ENCODE measurements at places on chromosomes 5 and 9.

DNA sequence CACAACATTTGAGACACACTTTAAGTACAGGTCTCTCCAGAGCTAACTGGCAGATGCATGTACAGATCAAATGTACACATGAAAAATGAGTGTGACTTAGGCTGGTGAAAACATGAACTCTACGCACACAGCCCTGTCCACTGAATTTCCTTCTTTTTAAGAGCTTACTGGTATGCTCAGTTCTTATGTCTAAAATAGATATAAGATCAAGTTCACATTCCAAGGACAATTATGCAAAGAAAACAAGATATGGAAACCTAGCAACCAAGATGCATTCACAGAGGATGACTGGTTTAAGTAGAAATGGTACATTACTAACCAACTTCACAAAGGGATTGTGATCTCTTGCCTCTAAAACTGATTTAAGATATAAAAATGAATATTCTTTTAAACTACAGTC lies 56.7 kb downstream of the TLE1 start:
- DNase-seq, result no peak

DNA sequence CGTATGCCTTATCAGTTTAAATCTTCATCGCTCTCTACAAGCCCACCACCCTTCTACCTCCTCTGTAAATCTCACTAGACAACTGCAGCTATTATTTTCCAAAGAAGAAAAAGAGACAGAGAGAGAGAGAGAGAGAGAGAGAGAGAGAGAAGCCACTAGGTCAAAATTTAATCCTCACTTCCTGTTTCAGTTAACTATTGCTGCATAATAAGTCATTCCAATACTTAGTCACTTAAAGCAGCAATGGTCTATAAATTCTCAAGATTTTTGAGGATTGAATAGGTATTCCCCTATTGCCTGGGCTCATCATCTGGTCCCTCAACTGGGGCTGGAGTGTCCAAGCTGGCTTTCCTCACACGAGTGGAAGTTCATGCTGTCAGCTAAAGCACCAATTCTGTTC lies 68.8 kb downstream of the ITGA1 start:
- no peak for DNase-seq

- no peak for DNase-seq
Observed at GRCh38 chr5:4882186-4882585, 257.9 kb upstream of the ADAMTS16 start.

- no peak for DNase-seq
Observed at GRCh38 chr5:83522446-83522845, 50.9 kb downstream of the VCAN start.

DNA sequence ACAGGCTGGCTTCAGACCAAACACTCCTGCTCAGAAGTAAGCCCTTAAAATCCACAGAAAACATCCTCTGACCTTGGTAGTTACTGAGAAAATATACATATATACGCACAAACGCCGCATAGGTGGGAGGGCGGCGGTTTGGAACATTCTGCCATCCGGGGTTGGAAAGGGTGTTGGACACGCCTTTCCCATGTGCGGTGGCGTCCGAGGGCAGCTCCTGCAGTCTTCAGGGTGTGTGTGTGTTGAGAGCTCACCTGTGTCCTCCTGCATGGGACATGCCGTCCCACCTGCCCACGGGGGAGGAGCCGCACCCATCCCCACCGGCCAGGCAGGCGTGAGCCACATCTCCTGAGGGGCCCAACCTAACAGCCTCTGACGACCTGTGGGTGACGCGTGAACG lies 28.2 kb downstream of the SLC9A3 start:
- DNase-seq, result no peak

GRCh38 chr5:5933651-5934050 lies 444.7 kb downstream of the MED10 start:
- DNase-seq, result no peak

- no peak for DNase-seq
Observed at GRCh38 chr9:132754236-132754635, 84.0 kb downstream of the GTF3C4 start.

DNA sequence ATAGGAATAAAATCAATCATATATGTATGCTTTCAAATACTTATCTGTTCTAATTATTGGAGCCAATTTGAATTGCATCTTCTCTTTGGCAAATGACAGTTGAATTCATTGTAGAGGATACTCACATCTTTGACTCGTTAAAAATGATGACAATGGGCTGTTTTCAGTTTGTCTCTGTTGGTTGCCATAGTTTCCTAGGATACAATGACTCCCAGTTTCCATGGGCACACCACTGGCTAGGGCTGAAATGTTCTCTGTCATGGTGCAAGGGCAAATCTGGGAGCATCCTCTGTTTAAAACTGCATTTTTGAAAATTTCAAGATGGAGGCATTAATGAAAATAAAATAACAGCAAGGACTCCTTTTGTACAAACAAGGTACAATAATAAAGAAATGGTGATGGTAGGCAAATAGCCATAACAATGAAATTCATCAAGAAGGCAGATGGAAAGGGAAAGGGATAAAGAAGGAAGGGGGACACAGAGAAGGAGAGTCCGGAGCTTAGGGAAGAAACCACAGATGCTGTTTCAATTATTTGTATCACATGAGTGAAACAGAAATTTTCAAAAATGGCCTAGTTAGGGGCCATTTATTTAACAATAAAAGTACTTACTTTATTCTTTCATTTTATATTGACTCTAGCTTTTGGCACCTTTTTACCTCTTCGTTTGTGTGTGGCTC lies 378.8 kb upstream of the SEMA6A start:
- DNase-seq, result no peak

GRCh38 chr5:111231119-111231518 lies 6.9 kb downstream of the CAMK4 start:
- no peak for DNase-seq

GRCh38 chr5:73420666-73421065 lies 27.9 kb downstream of the FOXD1 start:
- DNase-seq, result no peak

Measured in T follicular helper cell (primary cell).